ENCODE measurements at places on chromosomes 7 and 10. TPM values are rescaled to one million over a fixed set of nuclear protein-coding genes. Genes with fewer than 3 reads are reported as not detected.

- no peaks in the 10 kb centered on the region for H3K27me3 ChIP-seq
- no peaks in the 10 kb centered on the region for H3K4me1 ChIP-seq
- no peaks in the 10 kb centered on the region for H3K36me3 ChIP-seq
These were observed 38.9 kb upstream of the YAE1 start for GRCh38 chr7:39527296-39527695.

DNA sequence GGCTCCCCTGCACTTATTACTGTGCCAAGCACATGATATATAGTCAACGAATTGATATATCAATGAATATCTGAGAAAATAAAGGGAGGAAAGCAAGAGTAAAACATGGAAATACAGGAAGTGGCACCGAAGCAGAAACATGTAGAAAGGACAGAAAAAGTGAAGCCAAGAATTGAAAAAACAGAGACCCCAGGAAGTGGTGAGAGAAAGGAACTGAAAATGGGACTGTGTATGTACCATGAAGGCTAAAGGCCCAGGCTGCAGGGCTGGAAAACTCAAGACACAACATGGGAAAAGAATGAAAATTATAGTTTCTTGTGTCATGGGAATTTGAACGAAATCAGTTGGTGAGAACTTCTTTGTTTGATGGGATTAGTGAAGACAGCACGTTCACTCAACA, 60.6 kb downstream of the MAP3K8 start:
- peaks cover 67% of the 10 kb centered on the region for H3K4me1 ChIP-seq
- DNase-seq = no peak
- H3K4me3 ChIP-seq = no peak overlapping the region
- no peaks in the 10 kb centered on the region for H3K27me3 ChIP-seq
- no peaks in the 10 kb centered on the region for H3K36me3 ChIP-seq

The TACR2 gene
- not detected for total RNA-seq

DNA sequence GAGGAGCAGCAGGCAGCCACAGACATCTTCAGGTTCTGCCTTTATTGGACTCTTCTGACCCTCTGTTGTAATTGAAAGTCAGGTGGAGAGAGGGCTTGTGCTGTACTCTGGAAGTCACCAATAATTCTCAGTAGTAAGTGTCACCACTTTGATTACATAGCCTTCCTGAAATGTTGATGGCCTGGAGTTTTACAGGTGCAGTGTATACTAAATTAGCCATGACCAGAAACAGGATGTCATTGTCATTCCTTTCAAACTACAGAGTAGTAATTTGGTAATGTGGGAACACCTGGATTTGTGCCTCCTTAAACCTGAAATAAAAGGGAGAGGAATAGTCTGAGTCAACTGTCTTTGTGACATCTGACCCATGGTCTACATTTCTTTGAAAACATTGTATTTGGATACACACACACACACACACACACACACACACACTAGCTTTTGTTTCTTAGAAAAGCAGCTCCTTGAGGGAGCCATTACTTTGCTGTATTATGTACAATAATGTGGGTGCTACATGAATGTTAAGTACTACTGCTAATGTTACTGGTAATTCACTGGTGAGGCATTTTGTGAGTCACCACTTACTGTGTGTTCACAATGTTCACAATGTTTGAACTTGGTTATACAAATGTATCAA, 19.6 kb downstream of the ARL4A start:
- H3K27ac ChIP-seq = no peak overlapping the region
- DNase-seq = no peak
- no peaks in the 10 kb centered on the region for H3K36me3 ChIP-seq

DNA sequence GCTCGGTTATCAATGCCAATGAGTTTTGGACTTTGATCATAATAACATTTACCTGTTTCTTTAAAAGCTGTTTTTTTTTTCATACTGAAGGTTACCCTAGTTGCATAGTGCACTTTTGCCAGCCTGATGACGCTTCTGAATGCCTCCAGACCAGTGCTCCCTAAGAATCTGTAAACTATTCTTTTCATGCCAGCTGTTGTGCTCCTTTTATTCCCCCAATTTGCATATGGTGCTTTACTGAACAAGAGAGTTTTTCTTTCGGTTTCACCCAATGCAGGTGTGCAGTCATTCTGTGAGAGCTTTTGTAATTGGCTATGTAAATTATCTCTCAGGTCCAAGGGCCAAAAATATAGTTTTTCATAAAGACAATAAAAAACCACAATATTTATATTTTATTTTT, 48.1 kb upstream of the GLCCI1 start:
- H3K27me3 ChIP-seq = no peaks in the 10 kb centered on the region
- H3K27ac ChIP-seq = no peak overlapping the region
- no peak for DNase-seq
- no peak overlapping the region for H3K4me3 ChIP-seq

The C10orf67 gene
- not detected for total RNA-seq

DNA sequence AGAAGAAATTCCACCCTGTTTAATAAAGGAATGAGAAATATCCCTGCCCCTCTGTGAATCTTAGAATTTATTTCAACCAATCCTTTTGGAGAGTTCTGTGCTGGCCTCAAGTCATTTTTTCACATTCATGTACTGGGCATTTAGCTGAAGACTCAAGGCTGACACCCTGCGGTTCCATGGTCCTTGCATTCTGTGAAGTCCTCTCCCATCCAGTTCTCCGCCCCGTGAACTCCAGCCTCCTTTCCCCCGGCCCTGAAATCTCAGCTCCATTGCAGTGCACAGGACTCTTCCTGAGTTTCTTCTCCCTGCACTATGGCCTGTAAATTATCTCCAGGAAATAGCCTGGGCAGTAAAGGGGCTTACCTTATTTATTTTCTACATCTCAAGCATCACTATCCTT, 183.0 kb upstream of the KCND2 start:
- DNase-seq = no peak
- no peaks in the 10 kb centered on the region for H3K4me1 ChIP-seq
- no peak overlapping the region for H3K27ac ChIP-seq
- H3K27me3 ChIP-seq = no peaks in the 10 kb centered on the region

DNA sequence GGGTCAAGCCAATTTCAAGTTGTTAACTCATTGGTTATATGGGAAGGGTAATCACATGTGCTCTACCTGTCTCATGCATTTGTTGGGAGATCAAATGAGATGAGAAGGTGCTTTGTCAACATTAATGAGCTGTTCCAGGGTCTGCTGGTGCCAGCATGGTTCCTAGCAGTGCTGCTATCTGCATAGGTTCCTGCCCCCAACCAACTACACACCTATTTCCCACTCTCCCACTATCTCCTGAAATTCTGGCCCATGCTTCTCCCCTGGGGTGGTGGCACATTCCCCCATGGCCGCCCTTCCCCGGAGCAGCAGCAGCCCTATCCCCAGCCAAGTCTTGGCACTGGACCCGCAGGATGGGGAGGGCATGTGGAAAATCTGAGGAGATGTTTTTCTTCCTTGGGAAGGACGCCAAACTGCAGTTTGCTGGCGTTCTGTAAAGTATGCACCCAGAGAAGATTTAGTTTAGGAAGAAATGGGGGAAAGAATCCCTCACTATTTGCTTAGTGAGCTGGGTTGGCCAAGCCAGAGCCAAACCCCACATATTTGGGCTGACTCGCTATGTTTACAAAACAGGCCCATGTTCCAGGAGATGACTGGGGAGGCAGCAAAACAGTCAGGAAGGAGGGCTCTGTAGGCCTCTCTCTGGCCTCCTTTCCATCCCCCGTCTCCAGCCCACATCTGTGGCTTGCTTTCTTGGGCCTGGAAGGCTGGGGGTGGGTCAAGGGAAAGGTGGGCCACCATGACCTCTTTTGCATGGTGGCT, 42.5 kb downstream of the PPP1R3C start:
- no peaks in the 10 kb centered on the region for H3K4me1 ChIP-seq
- DNase-seq = no peak
- peaks cover 3% of the 10 kb centered on the region for H3K27me3 ChIP-seq

The HOXA9 gene
- total RNA-seq = not detected

DNA sequence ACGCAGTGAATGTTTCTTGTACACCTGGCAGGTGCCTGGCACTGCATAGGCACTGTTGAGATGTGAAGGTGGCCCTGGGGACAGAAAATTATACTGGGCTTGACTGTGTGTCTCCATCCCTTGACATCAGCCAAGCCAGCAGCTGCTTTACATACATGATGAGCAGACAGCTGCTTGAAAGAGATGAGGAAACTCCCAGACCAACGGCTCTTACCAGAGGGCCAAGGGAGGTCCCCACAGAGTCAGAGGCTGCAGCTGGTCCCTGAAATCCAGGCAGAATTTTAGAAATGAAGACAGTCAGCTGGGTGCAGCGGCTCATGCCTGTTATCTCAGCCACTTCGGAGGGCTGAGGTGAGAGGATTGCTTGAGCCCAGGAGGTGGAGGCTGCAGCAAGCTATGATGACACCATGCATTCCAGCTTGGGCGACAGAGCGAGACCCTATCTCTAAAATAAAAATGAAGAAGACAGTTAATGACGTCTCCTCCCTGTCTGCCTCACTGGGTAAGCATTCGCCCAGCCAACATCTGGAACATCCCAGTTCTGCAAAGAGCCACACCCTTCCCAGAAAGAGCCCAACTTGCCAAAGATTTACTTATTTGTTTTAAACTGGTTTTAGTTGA, 17.6 kb downstream of the LIMK1 start:
- DNase-seq = no peak
- no peak overlapping the region for H3K4me3 ChIP-seq
- no peaks in the 10 kb centered on the region for H3K27me3 ChIP-seq
- H3K36me3 ChIP-seq = peaks cover 4% of the 10 kb centered on the region

The OPN1SW gene
- total RNA-seq = not detected

GRCh38 chr10:112585960-112586359, 138.9 kb downstream of the VTI1A start:
- H3K4me3 ChIP-seq = no peak overlapping the region
- H3K4me1 ChIP-seq = no peaks in the 10 kb centered on the region
- DNase-seq = no peak
- no peaks in the 10 kb centered on the region for H3K36me3 ChIP-seq
- no peak overlapping the region for H3K27ac ChIP-seq

- H3K27ac ChIP-seq = peak within 1 kb of the TSS; percentile 79
- H3K36me3 ChIP-seq = peaks cover under 1% of the 10 kb centered on the region
- H3K4me3 ChIP-seq = peak within 1 kb of the TSS; percentile 59
- no peak for DNase-seq
- H3K27me3 ChIP-seq = no peaks in the 10 kb centered on the region
These were observed at the start of gene PAXIP1 for GRCh38 chr7:155003092-155003375. TSS of gene PAXIP1 (minus strand) at chr7:155003124. CDS start at chr7:155002929, 195 bp downstream.

The ALDH18A1 gene
- 89.6 TPM for total RNA-seq

DNA sequence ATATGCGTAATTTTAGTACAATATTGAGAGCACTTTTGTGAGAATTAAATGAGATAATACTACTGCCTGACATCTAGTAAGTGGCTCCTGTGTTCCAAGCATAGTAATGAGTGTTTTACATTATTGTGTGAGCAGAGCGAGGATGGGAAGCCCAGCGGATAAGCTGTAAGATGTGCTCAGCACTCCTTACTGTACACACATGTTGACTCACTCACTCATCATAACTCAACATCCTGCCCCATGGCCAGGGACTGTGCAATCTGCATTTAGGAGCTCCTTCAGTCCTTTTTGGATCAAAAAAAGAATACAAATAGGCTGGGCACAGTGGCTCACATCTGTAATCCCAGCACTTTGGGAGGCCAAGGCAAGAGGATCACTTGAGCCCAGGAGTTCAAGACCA, 72.9 kb upstream of the NEBL start:
- H3K27ac ChIP-seq = no peak overlapping the region
- no peaks in the 10 kb centered on the region for H3K4me1 ChIP-seq
- DNase-seq = no peak
- H3K27me3 ChIP-seq = no peaks in the 10 kb centered on the region
- no peaks in the 10 kb centered on the region for H3K36me3 ChIP-seq
- H3K4me3 ChIP-seq = no peak overlapping the region

- peaks cover 5% of the 10 kb centered on the region for H3K4me1 ChIP-seq
- no peak for DNase-seq
- H3K27ac ChIP-seq = no peak overlapping the region
- H3K36me3 ChIP-seq = no peaks in the 10 kb centered on the region
These were observed 1.4 kb upstream of the CTBP2 start for GRCh38 chr10:125161707-125162119.

GRCh38 chr7:70212281-70212680, 614.0 kb downstream of the AUTS2 start:
- H3K27ac ChIP-seq = no peak overlapping the region
- H3K36me3 ChIP-seq = no peaks in the 10 kb centered on the region
- no peaks in the 10 kb centered on the region for H3K27me3 ChIP-seq
- no peaks in the 10 kb centered on the region for H3K4me1 ChIP-seq
- DNase-seq = no peak

DNA sequence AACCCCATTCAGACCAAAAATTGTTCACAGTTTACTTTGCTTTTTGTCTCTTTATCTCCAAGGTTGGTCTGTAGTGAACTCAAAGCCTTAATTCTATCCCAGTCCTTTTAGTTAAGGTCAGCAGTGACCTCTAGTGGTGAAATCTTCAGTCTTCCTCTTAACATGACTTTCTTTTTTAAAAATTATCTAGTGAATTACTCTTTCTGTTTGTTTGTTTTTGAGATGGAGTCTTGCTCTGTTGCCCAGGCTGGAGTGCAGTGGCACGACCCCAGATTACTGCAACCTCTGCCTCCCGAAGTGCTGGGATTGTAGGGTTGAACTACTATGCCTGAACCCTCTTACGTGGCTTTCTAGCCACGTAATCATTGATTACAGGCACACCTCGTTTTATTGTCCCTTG, 25.0 kb downstream of the ZNF487 start:
- H3K4me3 ChIP-seq = no peak overlapping the region
- H3K27me3 ChIP-seq = no peaks in the 10 kb centered on the region
- H3K36me3 ChIP-seq = no peaks in the 10 kb centered on the region
- DNase-seq = no peak
- H3K27ac ChIP-seq = no peak overlapping the region

The AOAH gene
- total RNA-seq = 26.4 TPM

The SEMA3D gene
- not detected for total RNA-seq

DNA sequence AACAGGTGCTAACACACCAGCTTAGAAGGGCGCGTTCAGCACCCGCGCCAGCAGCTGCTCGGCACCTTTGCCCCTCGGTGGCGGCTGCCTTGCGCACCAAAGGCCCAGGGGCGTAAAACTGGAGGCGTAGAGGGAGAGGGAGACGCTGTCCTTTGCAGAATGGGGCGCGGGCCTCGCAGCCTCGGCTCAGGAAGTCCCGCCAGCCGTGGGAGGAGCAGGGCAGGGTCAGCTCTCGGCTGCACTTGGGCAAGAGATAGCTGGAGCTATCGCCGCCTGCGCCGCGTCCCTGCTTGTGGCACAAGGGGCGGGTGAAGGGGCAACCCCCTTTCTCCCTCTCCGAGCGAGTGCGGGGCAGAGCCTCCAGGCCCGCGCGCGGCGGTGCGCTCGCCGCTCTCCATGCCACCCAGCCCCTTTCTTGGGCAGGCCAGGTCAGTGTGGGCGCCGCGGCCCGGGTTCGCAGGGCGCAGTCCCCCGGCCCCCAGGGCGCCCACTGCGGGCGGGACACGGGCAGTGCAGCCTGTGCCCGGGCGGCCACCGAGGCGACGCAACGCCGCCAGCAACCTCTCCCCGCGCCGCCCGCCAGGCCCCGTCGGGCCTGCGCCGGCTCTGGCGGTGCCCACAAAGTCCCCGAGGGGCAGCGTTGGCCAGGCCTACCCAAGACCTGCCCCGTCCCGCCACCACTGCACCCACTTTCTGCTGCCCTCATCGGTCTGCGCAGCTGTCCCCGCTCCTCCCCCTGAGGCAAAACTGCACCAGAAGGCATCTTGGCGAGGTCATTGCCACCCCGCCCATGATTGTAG, 4.1 kb downstream of the NEUROD6 start:
- no peaks in the 10 kb centered on the region for H3K4me1 ChIP-seq
- peaks cover 3% of the 10 kb centered on the region for H3K27me3 ChIP-seq
- no peak for DNase-seq
- no peaks in the 10 kb centered on the region for H3K36me3 ChIP-seq
